HepG2 (cell line): ENCODE measurements at places on chromosomes 7 and 10.
A peak's percentile ranks its signal among the peaks of the same experiment; 100 is the strongest.

DNA sequence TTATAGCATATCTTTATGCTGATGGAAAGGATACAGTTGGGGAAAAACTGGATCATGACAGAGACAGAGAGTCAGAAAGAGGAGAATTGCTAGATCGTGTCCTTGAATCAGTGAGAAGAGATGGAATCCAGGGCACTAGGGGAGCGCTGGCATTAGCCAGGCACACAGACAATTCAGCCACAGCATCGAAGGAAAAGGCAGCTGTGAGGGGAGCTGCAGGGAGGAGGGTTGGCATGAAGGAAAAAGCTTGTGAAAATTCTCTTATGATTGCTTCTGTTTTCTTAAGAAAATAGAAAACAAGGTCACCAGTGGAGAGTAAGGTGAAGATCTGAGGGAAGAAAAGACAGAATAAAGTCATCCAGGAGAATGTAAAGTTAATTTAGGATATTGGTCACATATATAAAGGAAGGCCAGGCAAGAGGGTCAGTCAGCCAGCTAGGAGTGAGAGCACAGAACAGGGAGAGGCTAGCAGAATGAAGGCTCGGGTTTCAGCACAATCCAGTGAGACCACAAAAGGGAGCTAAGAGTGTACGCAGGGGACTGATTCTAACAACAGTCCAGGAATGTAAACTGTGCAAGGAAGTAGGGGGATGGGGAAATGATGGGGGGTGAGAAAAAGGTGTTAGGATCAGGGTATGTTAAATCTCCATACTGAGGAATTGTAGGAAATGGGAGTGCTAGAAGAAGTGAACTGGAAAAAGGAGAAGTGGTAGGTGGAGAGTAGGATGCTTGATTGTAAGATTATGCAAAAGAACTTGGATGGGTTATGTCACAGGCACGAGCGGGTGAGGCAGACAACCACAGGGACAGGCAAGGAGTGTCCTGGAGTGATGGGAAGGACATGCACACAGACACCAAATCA, 112.0 kb downstream of the RNF32 start:
- DNase-seq: peak; percentile 7

DNA sequence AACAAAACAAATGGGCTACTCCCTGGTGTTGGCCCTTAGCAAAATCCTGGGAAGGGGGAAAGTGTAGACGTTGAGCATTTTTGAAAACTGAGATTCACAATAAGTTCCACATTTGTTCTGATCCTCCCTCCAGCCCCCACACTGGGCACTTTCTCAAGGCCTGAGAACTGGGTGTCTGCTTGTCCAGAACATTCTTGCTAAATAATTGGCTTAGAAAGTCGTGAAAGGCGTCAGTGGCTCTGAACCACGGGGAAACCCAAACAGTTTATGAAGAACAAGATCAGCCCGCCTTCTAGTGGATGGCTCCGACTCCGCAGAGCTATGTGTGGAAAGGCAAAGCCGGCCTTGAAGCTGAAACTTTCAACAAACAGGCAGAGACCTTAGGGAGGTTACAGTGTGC, 370.1 kb downstream of the PRPF18 start:
- peak; percentile 5 for DNase-seq

DNA sequence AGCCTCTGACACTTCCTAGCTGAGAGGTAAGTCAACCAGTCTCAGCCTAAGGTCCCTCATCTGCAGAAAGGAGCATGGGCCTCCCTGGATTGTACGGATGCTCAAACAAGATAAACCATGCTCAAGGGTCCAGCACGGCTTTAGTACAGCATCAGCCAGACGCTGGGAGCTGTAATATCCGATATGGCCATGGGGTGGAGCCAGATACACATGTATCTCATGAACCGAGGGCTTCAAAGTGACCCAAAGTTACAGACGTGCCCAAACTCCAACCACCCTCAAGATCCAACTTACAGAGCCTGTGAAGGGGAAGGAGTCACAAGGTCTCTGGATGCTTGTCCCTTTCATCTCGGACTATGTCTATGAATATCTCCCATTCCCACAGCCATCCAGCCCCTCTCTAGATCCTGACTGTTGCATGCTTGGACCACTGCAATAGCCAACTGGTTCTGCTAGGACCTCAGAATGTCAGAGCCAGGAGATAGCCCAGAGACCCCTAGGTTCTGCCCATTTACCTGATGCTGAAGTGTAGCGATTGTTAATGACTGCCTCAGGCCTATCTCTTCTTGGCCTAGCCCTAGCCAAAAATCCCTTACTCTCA, 142.4 kb downstream of the SH3PXD2A start:
- DNase-seq: peak; percentile 57

GRCh38 chr7:86094166-86094669, 549.5 kb upstream of the GRM3 start:
- no peak for DNase-seq

- no peak for DNase-seq
Observed at GRCh38 chr7:51592842-51593599, 276.4 kb upstream of the COBL start.

DNA sequence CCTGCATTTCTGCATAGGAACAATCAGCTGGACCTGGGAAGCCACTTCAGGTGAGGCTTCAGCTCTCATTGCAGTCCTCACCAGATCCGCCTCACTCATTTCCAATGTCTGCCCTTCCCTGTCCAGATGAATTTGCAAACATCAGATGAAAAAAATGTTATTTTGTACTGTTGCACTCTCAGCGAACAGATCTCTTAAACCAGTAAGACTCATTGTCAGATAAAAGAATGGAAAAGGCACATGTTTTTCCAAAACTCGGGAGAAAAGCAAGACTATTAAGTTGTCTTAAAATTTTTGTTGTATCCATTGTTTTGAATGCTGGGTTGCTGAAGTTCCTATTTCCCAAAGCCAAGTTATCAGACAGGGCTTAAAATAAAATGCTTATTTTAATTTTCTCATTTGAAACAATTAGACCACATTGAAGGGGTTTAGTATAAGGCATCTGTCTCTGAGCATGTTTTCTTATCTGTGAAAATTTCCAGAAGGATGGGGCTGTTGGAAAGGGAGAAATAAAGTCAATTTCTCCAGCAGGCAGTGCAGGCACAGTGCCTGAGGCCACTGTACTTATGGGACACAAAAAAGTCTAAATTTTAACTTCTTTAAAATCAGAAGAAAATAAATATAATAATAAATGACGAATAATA, 396.8 kb downstream of the KCNMA1 start:
- DNase-seq: no peak

DNA sequence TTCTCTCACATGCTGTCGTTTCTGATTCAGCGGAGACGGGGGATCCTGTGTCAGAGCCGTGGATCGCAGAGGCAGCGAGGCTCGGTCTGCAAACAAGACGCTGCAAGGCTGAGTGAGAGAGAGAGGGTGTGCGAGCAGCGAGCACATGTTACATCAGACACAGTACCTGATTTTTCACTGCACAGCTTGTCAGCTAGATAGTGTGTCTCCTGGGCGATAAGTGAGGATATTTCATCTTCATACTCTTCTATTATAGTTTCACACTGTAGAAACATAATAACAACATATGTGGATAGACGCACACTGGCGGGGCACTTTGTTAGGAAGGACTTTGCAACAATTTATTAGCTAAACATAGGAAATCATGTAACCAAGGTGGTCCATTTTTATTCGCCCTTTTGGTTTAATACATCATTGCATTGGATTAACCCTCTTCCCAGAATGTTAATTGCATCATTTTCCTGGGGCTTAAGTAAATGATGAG, 39.5 kb downstream of the CNPY1 start:
- DNase-seq: no peak

- no peak for DNase-seq
Observed at GRCh38 chr7:3607847-3608246, 306.8 kb downstream of the SDK1 start.

DNA sequence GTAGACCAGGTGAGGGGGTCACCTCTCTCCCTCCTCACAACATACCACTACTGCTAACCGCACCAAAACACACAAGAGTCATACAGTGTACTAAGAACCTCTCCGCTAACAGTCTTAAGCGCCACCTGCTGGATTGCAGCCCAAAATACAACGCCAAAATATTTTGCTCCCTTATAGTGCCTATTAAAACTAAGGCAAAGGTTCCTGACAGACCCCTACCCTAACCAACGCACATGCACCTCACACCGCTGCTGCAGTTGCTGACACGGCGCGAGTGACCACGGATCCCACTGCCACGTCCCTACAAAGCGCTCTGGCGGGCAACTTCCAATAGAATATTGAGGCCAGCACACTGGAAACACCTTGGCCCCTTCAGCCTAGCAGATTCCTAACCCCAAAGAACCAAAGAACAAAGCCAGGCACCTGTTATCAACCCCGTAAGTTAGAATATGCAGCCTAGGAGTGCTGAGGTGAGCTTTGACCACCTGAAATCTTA, 563.6 kb upstream of the SEMA3D start:
- DNase-seq: peak; percentile 36

DNA sequence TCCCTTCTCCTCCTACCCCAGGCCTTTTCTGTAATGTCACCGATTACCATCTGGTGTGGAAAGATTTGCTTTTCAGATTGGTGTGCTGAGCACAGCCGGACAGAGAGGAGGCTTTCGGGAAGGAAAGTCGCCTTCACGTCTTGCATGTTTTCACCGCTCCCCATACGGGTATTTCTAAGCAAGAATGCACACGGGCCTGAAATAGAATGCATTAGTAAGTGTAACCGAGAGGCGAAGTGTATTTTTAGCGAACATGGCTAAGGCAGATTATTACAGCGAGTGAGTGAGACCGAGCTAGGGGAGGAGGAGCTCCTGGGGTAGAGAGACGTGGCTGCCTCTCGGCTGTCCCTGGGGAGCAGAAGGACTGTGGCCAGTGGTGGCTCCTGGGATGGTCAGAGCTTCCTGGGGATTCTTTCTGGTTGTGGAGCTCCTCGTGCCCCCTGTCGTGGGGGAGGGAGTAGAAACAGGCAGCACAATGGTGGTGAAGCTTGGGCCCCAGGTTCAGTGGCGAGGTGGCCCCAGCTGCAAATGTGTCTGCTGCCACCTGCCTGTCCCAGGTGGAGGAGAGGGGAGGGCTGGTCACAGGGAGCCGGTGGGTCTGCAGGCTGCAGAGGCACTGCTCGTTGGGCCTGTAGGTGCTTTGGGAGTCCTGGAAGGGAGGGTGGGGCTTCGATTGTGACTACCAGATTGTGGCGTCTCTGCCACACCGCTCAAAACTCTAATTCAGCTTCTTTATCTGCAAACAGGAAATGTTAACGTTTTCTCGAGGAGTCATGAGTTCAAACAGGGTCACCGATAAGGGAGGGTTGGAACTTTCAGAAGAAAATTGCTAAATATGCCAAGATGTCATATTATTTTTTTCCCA, 135.8 kb downstream of the CAMK1D start:
- peak; percentile 13 for DNase-seq

GRCh38 chr7:37448011-37448635, 541 bp downstream of the ELMO1 start:
- DNase-seq: no peak

GRCh38 chr10:126454045-126454751, 65.9 kb upstream of the ADAM12 start:
- DNase-seq: no peak

DNA sequence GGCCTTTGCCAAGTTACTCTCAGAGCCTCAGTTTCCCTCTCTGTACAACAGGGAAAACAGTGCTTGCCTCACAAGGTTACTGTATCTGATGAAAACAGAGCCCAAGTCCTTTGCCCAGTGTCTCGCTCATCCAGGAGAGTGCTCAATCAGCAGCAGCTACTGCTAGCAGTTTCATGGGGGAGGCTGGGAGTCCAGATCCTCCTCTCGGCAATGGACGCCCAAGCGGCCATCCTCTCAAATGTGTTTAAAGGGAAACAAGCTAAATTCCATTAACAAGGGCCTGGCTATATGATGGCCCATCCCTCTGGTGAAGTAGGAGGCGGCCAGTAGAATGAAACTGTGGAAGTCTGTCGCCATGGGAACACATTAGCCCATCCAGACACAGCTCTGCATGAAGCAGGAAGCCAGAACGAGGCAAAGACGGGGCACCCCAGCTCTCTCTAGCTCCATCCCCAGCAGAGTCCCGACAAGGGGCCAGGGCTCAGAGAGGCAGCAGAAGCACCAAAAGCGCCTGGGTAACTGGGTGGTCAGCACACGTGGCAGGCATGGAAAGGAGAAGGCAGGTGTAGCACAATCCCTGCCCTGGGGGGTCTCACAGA, 35.2 kb downstream of the FAM53B start:
- no peak for DNase-seq

- peak; percentile 57 for DNase-seq
Observed at GRCh38 chr10:68156373-68157185, 47.3 kb downstream of the MYPN start.

DNA sequence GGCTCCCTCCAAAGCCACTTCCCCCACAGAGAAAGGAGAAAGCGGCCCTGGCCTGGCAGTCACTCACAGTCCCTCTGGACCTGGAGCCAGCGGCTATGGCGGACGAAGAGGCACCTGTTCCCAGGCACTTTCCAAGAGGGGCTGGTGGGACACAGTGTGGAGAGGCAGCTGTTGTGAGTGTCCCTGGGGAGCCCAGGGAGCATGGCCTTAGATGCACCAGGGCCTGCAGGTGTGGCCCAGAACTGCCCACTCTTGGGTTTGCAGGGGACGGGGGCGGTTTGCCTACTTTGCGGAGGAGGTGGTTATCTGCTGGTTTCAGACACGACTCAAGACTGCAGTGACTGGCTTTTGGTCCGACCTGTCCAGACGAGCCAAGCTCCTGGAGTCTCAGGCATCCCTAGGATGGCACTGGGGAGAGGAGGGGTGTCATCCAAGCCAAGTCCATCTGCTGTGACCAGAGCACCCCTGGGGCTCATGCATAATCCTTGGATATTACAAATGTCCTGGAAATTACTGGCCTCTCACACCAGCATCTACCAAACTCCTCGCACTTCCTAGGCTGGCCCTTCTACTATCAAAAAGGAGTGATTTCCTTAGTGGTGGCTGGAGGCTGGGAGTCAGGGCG, 18.4 kb downstream of the CTBP2 start:
- no peak for DNase-seq

DNA sequence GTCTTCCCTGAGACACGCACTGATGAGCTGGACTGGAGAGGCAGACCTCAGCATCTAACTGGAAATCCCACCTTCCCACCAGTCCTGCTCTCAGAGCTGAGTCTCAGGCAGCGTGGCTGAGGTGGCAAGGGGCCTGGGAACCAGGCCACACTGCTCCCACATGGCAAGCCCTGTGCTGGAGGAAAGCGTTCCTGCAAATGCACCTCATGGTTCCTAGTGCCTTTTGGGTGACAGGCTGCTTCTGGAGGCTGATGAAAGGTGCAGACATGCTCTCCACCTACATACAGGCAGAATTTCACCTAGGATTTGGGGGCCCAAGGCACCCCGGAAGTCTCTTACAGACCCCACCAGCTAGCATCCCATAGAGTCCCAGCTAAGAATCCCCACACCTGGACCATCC, 432.9 kb upstream of the FOXK1 start:
- DNase-seq: no peak

GRCh38 chr7:149791-150636, 42.4 kb upstream of the FAM20C start:
- no peak for DNase-seq
